Skeletal muscle cell (primary cell): ENCODE measurements at places on chromosomes 4 and X.

DNA sequence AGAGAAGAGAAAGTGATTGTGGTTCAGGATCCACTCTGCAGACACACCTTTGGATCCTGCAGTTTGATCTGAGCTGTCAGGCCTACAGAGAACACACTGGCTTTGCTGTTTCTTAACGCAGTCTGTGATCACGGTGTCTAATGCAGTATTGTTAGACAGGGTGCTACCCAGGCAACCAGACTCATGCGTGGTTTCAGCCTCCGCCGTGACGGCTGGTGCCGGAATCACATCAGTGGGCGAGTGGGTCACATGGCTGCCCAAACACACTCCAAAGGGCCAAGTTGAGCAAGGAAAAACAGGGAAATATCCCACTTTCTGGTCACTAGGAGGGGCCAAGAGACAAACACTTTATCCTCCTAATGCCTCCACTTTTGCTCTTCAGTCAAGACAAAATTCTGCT lies 27.5 kb downstream of the CCDC149 start:
- DNase-seq = no peak

GRCh38 chr4:48369248-48369647 lies 27.9 kb downstream of the SLAIN2 start:
- DNase-seq = no peak

- DNase-seq = no peak
Measured at GRCh38 chrX:44871114-44871645, 1.8 kb upstream of the KDM6A start.

- DNase-seq = no peak
Measured at GRCh38 chr4:36414248-36414647, 132.8 kb downstream of the DTHD1 start.

DNA sequence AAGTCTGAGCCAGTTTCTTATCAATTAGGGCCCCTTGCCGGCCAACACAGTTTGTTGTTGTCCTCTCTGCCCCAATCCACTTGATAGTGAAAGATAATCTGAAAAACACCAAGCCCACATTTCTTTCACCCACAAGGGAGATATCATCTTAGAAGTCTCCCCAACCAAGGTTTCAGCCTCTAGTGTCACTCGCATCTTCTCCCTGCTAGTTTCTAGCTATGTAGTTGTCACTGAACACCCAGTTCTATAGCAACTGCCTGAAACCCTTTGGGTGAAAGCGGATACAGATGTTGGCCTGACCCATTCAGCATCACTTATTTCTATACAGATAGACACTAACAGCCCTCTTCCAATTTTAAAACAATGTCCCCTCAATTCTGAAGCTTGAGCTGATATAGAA lies 116.3 kb downstream of the BMP15 start:
- no peak for DNase-seq

DNA sequence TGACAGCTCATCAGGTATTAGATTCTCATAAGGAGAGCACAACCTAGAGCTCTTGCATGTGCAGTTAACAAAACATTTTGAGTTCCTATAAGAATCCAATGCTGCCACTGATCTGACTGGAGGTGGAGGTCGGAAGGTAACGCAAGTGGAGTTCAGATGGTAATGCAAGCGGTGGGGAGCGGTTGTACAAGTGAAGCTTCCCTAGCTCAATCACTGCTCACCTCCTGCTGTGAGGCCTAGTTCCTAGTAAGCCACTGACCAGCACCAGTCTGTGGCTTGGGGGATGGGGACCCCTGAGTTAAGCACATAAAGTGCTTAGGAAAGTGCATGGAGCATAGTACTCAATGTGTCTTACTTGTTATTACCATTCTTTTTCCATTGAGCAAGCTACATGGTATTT lies 983.2 kb upstream of the IGFBP7 start:
- no peak for DNase-seq

GRCh38 chr4:51923343-51923742 lies 80.4 kb downstream of the DCUN1D4 start:
- no peak for DNase-seq

- DNase-seq = no peak
Measured at GRCh38 chr4:166293556-166293955, 420.5 kb downstream of the TLL1 start.
